ENCODE measurements at places on chromosomes 2 and 18.

GRCh38 chr2:86468162-86469033, 27.2 kb downstream of the KDM3A start:
- no peak for DNase-seq

GRCh38 chr2:183029219-183029618, 9.0 kb downstream of the NCKAP1 start:
- no peak for DNase-seq

DNA sequence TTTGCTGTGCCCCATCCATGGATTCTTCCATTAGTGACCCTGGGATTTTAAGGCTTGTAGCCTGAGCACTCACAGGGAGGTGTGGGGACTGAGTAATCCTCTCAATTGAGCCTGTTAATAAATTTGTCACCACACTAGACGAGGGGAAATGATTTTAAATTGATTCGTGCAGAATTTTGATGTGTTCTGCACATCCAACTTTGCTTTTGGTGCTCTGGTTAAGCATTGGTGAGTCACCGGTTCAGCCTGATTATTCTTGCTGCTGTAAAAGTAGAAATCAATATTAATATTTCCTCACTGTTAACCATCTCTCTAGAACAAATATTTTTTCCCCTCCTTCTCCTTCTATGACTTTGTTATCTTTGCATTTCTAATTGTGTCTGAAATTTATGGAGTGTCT, 482.0 kb downstream of the TSN start:
- no peak for DNase-seq

GRCh38 chr2:58202404-58202803, 38.7 kb downstream of the FANCL start:
- DNase-seq = no peak

DNA sequence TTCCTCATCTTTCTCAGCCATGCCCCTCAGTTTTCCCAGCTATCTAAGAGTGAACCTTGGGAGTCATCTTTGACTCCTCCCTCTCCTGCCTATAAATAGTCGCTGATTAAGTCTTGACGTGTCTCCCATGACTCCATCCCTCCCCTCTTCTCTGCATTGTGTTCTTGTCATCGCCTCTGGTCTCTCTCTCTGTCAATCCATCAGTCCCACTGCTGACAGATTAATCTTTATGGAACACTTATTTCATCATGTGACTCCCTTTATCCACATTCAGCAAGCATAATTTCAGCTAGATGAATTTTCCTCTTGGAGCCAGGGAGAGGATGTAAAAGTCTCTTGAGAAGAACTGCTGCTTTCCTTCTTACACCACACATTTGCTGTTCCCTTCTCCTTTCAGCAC, 9.4 kb downstream of the ADAM23 start:
- DNase-seq = no peak

DNA sequence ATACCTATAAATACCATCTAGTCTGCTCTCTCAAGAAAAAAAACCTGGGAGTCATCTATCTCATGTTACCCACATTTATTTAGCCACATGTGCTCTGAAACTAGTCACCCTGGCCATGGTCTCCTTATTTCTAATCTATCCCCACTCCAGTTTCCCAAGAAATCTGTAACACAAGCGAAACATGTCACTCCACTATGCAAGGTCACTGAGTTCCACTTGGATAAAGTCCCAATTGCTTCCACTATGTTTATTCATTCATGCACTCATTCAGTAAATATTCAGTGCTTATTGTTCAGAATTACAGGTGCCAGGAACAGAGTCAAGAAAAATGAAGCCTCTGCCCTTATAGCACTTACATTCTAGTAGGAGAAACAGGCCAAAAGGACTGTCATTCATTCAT, 369.4 kb upstream of the CYRIA start:
- DNase-seq = no peak

- DNase-seq = peak; percentile 12
Measured at GRCh38 chr2:164992818-164993217, 37.5 kb upstream of the SLC38A11 start.

DNA sequence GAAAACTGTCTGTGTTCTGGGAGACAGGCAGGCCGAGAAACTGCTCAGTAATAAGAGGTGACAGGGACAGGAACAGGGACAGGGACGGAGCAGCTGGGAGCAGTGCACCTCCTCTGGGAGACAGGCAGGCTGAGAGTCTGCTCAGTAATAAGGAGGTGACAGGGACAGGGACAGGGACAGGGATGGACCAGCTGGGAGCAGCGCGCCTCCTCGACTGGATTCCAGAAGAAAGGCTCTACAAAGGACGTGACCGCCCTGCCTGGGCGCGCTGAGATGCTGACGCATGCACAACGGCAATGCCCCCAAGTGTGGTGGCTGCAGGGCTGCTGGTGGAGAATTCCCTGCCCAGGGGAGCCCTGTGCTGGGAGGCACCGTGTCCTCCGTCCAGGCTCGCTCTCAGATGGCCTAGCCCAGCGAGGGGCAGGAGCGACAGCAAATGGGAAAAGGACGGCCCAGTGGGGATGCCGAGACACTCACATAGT, 44.2 kb upstream of the PXDN start:
- no peak for DNase-seq

DNA sequence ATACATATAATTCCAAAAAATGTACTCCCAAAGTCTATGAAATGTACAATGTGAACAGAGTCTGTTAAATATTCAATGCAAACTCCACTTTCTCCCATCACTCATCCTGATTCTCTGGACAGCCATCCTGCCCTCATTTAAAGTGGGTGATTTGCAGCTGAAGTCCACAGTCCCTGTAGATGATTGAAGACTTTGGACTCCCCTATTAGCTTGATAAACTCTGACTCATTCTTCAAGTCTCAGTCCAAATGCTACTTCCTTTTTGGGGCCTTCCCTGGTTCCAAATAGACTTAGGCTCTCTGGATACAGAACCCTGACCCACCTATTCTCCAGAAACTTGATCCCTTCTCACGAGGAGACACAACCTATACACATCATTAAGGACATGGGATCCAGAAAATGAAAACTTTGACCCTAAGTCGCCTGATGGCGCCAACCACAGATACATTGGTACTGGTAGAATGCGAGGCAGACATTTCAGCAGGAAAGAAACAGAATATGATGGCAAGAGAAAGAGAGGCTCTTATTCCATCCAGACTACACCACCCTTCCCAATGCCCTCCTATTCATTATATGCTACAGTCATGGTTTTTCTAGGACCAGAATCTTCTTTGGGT, 122.7 kb downstream of the VIT start:
- DNase-seq = no peak

- no peak for DNase-seq
Measured at GRCh38 chr2:165796129-165796528, 2.1 kb upstream of the GALNT3 start.

DNA sequence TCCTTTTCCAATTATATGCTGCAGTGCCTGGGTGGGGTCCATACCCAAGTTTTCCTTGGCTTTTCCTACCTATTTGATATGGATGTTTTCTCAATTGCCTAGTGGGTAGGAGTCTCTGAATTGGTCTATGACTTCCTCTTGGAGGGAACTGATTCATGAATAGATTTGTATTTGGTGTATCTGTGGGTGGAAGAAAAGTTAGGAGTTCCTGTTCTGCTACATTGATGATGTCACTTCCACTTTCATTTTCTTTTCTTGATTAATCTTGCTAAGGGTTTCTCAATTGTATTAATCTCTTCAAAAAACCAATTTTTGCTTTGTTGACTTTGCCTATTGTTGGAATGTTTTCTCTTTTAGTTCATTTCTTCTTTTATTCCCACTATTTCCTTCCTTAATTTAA, 37.4 kb upstream of the SLC9A2 start:
- DNase-seq = no peak

- DNase-seq = no peak
Measured at GRCh38 chr2:17190527-17190926, 327.7 kb downstream of the RAD51AP2 start.

GRCh38 chr2:108968619-108969018, 20.4 kb downstream of the EDAR start:
- no peak for DNase-seq

DNA sequence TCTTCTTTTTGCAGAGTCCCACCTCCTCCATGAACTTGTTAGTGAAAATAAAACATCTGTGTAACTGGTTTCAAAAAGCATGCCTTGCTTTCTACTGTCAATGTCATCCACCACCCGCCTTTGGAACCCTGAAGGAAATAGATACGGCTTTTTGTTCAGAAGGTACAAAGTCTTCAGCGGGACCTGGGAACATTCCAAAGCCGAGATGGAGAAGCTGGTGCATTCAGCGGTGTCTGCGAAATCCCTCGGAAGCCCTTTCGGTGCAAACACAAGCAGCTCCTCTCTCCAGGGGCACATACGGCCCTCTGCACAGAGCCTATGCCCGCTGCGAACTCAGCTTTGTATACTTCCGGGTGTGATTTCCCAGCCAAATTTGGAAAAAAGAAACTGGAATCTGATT, 555.8 kb upstream of the SALL3 start:
- no peak for DNase-seq

DNA sequence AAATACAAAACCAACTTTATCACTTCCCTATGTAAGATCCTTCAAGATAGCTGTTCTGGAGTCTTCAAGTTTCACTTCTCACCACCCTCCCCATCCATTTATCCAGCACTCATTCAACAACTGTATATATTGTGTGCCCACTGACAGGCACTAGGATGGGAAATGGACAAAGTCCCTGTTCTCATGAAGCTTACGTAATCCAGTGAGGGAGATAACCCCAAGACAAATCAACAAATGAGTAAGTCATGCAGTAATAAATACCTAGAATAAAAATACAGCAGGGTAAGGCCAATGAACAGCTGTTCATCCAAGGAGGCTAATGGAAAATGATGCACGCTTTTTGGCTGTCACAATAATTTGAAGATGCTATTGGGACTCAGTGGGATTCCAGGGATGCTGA, 133.8 kb downstream of the MEMO1 start:
- DNase-seq = no peak

GRCh38 chr2:227507963-227508362, 36.0 kb downstream of the AGFG1 start:
- no peak for DNase-seq

DNA sequence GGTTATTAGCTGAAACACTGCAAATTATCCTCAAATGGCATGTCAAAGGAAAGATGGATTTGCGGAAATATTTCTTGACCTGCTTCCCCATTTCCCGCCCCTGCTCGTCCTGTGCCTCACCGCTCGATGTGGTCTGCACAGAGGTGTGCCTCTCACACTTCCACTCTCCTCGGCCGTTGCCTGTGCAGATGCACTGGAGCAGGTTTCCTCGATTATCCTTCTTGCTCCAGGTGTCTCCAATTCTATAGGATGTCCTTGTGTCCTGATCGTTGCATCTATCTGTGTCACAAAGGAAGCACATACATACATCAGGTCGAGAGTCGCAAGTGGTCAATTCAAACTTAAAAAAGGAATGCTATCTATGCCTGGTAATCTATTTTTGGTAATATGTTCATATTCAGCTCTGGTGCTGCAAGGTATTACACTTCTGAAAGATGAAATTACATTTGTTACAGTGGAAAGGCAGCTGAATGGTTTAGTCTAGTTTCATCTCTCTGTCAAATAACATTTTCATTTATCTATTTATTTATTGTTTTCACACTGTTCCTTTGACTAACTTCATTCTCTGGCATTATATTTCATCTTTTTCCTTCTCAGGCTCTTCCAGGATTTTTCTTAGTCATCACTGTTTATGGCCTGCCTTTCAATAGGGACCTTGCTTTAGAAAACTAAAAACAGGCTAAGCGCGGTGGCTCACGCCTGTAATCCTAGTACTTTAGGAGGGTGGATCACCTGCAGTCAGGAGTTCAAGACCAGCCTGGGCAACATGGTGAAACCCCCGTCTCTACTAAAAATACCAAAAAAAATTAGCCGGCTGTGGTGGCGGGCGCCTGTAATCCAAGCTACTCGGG, 7.6 kb downstream of the FN1 start:
- no peak for DNase-seq

DNA sequence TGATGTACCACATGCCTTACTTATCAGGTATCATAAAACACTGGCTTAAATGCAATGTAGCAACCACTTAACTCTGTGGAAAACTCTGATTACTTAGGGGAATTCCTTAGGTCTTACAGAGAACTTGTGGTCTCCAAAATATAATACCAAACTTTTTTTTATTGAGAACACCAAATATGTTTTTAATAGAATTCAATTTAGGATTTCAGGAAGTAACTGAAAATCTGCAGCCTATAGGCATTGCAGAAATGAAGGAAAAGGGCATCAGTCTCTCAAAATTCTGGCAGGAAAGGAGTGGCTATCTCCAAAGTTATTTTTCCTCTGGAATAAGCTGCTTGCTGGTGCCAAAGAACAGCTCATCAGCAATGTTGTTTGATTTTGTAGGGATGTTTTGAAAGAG, 105.3 kb upstream of the UGP2 start:
- DNase-seq = no peak

DNA sequence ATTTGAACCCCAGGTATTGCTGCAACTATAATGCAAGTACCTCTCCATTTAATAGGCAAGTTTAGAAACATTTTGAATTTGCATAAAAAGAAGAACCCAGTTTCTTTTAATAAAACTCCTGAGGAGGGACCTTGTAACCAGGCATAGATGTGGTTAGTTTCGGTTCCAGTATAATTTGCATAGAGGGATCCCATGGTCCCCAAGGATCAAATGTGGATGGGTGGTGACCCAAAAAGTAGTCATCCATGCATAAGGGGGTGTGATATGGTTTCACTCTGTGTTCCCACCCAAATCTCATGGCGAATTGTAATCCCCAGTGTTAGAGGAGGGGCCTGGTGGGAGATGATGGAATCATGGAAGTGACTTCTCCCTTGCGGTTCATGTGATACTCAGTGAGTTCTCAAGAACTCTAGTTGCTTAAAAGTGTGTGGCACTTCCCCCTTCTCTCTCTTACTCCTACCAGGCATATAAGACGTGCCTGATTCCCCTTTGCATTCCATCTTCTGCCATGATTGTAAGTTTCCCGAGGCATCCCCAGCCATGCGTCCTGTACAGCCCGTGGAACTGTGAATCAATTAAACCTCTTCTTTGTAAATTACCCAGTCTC, 40.2 kb upstream of the SKA1 start:
- DNase-seq = no peak

GRCh38 chr18:9762526-9762925, 54.4 kb downstream of the RAB31 start:
- DNase-seq = no peak

DNA sequence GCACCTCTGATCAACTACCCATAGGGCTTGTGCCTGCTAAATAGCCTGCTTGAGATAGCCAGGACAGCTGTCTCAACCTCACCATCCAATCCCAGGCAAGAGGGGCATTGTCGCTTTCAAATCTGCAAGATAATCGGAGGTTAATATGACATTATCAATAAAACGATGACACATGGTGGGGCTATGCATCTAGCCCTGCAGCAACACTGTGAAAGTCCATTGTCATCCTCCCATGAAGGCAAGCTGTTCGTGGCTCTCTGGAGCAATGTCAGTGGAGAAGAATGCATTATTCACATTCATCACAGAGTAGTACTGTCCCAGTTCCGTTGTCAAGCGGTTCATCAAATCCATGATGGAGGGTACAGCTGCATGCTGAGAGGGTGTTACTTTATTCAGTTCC, 18.9 kb upstream of the KLHL23 start:
- DNase-seq = no peak
